ENCODE measurements at places on chromosomes 5 and 9.

DNA sequence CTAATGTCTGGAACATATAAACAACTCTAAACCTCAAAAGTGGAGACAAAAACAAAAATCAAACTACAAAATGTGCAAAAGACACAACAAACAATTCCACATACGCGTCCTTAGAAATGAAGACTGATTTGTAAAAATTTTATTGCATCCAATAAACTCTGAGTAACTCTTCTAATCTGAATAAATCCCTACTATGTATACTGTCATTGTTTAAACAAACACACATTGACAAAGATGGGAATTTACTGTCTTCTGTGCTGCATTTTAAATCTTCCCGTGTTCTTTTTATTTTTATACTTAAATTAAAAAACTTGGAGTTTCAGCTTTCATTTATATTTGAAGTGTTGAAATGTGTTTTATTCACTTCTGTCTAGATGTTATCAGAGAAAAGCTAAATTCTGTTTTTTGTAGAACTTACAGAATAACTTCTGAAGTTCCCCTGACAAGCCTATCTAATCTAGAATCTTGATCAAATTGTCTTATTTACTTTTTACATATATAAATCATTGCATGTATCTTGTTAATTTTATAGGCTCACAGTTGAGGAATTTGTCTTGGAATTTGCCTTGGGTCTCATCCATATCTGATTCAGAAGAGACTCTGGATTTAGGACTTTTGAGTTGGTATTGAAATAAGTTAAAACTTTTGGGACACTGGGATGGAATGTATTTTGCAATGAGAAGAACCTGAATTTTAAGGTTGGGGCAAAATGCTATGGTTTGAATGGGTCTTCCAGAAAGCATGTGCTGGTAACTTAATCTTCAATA is 2064.4 kb upstream of the C9orf72 start:
- DNase-seq = no peak

DNA sequence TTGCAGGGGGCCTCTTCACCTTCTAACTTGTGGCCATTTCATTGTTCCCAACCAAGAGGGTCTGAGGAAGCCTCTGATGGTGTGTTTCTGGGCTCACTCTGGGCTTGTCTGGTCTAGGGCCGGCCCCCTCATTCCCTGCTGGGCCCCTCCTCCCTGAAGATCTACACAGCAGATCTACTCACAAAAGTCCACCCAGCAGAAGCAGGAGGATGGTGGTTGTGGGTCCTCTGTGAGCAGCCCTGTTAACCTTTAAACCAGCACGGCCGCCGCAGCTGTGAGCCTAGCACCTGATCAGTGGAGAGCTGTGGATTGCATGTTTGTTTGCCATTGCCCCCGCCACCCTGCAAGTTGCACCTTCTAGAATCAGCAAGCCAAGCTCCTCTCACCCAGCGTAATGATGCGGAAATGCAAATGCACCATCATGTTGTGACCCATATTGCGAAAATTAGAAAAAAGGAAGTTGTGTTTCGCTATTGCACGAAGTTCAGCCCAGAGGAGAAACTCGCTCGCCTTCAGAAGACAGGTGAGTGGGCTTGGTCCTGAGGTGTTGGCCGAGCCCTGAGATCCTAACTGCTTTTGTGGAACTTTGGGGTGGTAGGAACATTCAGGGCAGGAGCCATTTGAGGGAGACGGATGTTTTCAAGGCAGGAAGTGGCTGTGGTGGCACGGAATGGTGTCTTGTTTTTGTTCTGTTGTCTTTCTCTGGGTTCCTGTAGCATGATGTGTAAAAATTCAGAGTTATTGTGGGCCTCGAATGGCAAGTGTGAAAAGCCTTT is 16.7 kb downstream of the FGD3 start:
- no peak for DNase-seq

- DNase-seq = no peak
Observed at GRCh38 chr5:113263545-113263944, 171.2 kb downstream of the TSSK1B start.

DNA sequence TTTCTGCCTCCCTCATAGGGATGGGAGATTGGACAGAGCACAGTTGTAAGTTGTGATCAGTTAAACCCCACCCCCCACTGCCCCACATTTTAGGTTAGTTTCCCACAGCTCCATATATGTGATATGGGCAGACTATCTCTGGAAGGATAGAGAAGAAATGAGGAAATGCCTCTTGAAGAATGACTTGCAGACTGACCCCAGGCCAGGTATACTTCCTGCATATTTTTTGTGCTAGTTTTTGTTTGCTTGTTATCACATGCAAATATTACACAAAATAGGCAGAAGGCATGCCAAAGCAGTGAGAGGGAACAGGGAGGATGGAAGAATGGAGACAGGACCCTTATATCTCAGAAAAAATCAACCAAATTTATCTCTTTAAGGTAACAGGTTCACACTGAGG is 10.1 kb upstream of the GLRX start:
- DNase-seq = no peak

GRCh38 chr9:103819936-103820335 is 274.2 kb upstream of the SMC2 start:
- DNase-seq = no peak

DNA sequence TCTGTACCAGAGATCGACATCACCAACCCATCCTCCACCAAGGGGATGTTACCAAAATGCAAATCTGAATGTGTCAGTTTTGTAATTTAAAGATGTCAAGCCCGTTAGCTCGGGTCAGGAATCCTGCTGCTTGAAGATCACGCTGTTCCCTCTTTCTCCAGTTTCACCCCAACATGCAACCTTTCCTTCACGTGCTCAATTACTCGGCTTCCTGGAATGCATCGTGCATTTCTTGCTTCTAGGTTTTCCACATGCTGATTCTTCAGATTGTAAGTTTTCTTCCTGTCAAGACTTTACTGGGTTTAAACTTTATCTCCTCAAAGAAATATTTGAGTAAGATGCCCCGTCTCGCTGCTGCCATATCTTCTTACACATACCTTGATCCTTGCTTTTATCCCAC is 209.5 kb upstream of the SNX2 start:
- no peak for DNase-seq

DNA sequence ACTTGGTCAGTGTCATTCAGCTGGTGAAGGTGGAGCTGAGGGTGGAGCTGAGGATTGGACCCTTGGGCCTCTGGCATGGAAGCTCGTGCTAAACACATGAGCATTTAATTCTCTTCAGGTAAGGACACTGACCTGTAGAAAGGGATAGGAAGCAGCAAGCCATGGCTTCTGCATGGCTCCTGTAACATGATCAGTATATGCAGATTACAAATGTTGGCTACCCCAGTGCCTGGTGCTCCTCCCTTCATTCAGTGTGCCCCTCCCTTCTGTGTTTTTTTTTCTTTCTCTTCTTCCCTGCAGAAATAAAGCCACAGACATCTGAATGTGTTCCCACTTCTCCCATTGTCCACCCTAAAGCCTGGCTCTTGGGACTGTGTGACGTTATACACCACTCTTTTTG is 52.9 kb downstream of the ARHGAP26 start:
- no peak for DNase-seq

GRCh38 chr5:157918811-157919742 is 60.1 kb upstream of the CLINT1 start:
- peak; percentile 57 for DNase-seq

DNA sequence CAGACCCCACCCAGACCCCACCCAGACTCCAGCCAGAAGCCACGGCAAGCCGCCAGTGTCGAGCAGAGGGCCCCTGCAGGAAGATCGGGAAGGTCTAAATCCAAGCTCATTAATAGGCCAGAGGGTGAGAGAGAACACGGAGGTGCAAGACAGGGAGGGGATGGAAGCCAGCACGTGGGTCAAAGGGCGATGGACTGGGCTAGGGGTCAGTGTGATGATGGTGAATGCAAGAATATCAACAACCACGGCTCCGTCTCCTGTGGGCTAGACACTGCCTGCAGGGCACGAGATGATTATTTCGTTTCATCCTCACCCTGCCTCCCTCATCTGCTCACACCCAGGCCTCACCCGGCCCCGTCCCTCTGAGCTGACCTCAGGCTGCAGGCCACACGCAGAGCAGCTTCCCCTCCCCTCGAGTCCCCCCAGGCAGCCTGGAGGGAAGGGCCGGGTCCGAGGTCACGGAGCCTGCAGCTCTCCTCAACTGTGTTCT is 122.0 kb downstream of the COL23A1 start:
- no peak for DNase-seq

DNA sequence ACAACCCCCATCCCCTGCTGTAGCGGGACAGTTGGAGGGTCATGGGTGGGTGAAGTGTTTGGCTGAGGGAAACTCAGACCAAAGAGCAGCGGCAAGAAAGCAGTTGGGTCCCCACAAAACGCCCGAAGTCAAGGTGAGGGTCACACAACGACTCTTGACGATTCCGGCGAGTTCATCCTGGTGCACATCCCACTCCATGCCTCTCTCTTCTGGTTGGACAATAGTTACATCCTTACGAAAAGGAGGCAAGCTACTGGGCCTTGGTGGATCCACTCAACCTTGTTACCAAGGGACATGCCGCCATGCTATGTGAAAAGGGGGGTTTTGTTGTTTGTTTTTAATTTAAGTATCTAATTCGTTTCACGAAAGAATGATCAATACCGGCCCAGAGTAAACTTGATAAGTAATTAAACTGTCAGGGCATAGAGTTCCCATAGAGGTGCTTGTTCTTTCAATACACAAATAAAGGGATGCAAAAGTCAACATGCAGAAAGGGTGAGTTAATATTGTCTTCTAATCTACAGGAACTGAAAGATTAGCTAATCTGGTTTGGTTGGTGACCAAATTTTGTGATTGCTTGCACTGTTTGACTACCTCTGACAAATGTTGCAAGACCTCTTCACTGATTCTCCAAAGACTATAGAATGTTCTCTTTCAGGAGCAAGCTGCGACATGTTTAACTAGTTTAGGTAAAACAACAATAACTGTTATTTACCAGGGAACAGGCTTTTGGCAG is 732 bp upstream of the SMIM15 start:
- DNase-seq = peak; percentile 74

DNA sequence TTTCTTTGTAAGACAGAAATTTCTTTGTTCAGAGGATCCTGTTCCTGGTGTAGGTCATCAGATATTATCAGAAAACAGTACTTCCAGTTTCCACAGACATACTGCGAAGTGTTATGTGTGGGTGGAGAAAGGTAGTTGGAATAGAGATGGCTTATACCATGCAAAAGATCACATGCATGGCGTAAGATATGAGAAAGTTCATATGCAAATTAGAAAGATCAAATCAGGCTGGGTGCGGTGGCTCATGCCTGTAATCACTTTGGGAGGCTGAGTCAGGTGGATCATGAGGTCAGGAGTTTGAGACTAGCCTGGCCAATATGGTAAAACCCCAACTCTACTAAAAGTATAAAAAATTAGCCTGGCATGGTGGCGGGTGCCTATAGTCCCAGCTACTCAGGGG is 65.2 kb upstream of the GLIS3 start:
- DNase-seq = no peak

GRCh38 chr5:72860499-72860898 is 44.0 kb downstream of the TNPO1 start:
- no peak for DNase-seq

DNA sequence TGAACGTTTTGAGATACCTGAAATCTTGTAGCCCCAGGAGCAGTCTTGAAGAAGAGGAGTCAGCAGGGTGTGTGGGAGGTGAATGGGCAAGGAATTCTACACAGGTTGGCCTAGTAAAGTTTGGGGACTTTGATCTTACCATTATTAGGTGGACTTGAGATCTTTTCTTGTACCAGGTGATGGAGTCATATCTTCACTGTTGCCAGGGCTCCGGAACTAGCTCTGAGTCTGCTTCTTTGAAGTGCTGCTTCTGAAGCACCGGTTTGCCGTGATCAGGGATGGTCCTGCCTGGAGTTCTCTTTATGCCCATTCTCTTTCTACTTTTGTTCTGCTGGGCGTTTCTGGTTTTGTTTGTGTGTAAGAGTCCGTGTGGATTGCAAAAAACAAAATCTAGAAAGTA is 27.4 kb downstream of the RCL1 start:
- no peak for DNase-seq

GRCh38 chr5:156036640-156037039 is 290.3 kb upstream of the SGCD start:
- DNase-seq = no peak

- no peak for DNase-seq
Observed at GRCh38 chr5:120692325-120692724, 228.2 kb downstream of the PRR16 start.

DNA sequence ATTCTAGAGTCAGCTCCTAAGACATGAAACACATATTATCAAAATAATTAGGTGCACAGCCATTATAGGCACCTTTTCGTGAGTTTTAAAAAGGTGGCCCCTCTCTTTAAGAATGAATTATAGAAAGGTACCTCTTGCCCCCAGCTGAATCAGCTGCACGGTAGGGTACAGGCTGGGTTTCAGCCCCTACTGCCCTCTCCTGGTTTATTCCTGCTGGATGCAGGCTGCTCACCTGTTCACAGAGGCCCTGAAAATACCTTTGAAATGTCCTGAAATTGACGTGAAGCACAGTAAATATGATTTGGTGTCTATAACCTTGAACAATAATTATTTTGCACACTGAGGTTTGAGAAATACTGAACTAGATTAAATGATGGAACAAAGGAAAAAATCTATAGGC is 504.8 kb upstream of the SGCD start:
- no peak for DNase-seq

DNA sequence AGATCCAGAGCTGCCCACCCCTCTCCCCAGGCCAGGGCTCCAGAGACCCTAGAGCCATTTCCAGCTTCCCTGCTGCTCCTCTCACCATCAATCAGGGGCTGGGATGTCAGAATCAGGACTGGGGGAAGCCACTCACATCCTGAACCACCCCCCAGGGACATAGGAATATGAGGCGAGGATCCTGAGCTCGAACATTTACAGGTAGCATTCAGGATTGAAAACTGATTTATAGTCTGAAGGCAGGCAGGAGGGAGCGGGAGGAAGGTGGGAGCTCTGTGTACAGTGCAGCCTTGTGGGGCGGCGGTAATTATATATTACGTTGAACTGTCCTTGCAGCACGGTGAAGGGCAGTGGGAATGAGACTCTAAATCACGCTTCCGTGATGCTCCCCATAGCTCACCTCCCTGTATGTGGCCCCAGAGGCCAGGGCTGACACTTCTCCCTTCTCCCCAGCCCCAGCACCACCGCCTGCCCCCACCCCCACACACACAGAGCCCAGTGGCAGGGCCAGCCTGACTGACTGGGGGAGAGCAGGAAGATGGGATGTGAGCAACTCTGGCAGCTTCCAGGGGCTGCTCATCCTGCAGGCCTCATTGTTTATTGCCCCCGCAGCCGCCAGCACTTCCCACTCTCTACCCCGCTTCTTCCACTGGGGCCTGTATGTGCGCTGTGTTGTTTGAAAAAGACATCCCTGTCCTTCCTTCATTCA is 76.0 kb upstream of the HSPA9 start:
- DNase-seq = peak; percentile 87

DNA sequence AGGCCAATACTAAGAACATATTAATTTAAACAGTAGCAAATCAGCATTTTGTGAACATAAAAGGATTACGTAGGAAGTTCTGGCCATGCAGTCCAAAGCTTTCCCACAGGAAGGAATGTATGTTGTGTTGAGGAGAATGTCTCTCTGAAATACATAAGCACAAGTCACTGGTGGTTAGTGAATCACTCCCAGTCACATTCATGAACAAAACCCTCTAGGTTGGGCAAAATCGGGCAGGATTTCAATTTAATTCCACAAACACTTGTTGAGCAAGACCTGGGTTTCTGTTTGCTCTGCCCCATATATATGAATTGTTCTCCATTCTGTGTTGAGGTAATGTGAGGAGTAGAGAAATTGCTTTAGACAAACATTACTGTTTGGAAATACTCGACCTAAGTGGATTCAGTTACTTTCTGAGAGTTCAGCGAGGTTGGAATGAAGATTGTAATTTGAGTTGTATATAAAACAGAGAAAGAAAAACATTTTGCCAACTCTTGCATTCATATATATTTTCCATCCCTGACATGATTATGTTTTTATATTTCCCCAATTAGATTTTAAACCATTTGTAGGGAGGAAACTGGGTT is 127.6 kb upstream of the RPS23 start:
- no peak for DNase-seq

GRCh38 chr5:90293931-90294330 is 115.6 kb downstream of the CETN3 start:
- DNase-seq = no peak

Measured in NCI-H1417 (cell line).